LHCN-M2 (cell line): ENCODE measurements at places on chromosomes 3 and 15. TPM values are rescaled to one million over a fixed set of nuclear protein-coding genes. Genes with fewer than 3 reads are reported as not detected.

The SMAD3 gene
- 18.2 and 35.4 TPM in 2 replicates for total RNA-seq

The ZNF660 gene
- 2.9 and 4.0 TPM in 2 replicates for total RNA-seq

The POU1F1 gene
- not detected in 2 replicates for total RNA-seq

The U2SURP gene
- 61.5 and 63.9 TPM in 2 replicates for total RNA-seq

The UACA gene
- total RNA-seq, result 41.1 and 48.2 TPM in 2 replicates

The TTLL13 gene
- not detected in 2 replicates for total RNA-seq

The CHST2 gene
- total RNA-seq, result 20.1 and 30.3 TPM in 2 replicates

The KLHL40 gene
- total RNA-seq, result 0.06 TPM in 1 of 2 replicates, not detected in the other

The CPN2 gene
- not detected in 2 replicates for total RNA-seq
